Fibroblast of the conjunctiva (primary cell): ENCODE measurements at places on chromosomes 6 and 20.

DNA sequence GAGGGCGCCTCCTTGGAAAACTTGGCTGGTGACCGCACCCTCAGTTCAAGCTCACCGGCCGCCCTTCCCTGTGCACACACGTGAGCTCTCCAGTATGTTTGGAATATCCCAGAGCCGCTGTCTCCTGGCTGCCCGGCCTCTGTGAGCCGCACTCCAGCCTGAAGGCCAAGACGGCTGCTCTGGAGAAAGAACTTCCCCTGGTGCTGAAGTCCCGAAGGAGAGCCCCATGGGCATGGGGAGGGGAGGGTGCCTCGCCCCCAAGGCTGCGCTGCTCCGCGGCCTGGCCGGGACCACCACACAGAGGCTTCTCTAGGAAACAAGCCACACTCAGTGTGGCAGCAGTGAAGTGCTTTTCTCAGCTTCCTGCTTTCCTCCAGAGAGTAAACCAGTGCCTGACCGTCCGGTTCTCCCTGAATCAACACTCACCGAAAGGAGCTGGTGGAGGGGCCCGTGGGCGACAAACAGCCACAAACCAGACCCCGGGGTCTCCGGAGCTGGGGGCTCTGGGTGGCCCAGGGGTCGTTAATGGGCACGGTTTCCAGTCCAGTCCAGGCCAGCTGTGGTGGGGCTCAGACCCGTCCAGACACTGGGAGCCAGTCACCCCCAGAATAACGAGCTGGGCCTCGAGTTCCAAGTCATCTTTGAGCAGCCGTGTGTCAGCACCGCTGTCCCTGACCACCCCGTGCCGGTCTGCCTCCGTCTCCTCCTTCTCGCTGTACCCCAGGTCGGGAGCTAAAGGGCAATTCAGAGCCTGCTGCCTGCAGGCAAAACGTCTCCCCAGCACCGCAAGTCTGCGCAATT is 87.4 kb upstream of the BHLHE23 start:
- no peak for DNase-seq

DNA sequence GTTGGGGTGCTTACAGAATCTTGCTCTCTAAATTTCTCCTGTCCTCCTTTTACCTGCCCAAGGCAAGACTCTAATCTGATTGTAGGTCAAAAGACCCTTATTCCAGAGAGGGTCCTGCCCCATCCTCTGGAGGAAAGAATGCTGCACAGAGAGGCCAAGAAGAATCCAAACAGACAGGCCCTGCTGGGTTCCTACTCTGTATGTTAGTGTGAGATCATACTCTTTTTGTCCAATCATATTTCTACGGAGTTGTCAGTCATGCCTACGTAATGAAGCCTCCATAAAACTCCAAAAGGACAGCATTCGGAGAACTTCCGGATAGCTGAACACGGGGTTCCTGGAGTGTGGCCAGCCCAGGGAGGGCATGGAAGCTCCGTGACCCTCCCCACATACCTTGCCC is 50.5 kb downstream of the VEGFA start:
- DNase-seq, result no peak

DNA sequence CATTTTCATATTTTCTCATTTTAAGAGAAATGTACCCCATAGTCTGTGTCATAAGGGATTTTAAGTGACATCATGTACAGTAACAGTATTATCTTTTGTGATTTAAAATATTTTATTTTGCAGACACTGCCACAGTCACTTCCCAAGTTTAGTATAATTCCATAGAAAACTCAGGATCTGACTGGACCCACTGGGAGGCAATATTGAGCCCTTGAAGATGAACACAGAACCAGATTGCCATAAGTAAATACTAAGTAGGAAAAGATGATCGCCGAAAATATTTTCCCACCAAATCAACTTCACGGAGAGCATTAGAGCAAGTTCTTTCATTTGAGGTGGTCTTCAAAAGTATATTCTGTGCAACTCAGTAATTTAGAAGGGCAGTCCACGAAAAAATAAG is 17.6 kb upstream of the PKHD1 start:
- no peak for DNase-seq

- DNase-seq, result no peak
Measured at GRCh38 chr6:158544428-158544827, 15.5 kb upstream of the TMEM181 start.

DNA sequence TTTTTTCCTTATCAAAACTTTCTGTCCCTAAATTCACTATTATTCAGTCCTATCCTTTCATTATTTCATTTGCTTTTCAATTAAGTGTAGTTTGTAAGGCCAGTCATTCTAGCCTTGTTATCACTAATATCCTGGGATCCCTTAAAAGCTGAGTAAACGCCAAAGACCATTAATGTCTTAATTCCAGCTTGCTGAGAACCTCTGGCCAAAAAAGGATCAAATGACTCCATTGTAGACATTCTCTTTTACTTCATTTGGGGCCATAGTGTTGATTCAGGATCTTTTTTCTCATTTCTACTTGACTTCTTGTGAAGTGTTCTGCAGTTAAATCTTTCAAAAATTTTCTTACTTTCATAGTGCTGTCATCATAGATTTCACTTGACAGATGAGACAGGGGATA is 379.7 kb downstream of the LAMA2 start:
- no peak for DNase-seq

- DNase-seq, result peak; percentile 28
Measured at GRCh38 chr6:140744659-140745320, 1370.3 kb upstream of the CITED2 start.
